Thyroid gland (tissue), 4 donors: ENCODE measurements at places on chromosomes 7 and 10.

DNA sequence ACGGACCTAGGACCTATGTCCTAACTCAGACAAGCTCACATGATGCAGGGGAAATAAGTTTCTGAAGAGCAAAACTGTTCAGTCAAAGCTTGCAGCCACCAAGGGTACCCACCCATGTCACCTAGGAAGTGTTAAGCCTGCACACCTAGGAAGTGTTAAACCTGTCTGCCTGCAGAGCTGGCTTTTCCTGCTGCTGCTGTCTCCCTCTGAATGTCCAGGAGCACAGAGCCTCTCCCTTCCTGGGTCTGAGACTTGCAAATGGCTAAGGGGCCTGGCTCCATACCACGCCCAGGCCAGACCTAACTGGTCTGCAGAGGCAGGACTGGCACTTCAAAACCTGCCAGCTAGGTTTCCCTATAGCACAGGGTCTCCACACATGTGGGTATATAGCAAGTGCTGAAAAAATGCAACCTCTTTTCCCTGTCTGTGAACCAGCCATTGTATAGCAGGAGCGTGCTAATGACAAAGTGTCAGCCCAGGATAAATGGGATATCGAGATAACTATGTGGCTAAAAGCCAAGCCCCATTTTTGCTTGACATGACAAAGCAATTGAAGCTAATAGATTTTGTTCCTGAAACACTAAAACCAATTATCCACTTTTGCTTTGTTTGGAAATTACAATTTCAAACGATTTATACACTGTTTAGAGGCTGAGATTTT lies 1.5 kb downstream of the GDF2 start:
- no peak for DNase-seq

- DNase-seq, result no peak
Observed at GRCh38 chr7:28533267-28533666, 120.9 kb downstream of the CREB5 start.

DNA sequence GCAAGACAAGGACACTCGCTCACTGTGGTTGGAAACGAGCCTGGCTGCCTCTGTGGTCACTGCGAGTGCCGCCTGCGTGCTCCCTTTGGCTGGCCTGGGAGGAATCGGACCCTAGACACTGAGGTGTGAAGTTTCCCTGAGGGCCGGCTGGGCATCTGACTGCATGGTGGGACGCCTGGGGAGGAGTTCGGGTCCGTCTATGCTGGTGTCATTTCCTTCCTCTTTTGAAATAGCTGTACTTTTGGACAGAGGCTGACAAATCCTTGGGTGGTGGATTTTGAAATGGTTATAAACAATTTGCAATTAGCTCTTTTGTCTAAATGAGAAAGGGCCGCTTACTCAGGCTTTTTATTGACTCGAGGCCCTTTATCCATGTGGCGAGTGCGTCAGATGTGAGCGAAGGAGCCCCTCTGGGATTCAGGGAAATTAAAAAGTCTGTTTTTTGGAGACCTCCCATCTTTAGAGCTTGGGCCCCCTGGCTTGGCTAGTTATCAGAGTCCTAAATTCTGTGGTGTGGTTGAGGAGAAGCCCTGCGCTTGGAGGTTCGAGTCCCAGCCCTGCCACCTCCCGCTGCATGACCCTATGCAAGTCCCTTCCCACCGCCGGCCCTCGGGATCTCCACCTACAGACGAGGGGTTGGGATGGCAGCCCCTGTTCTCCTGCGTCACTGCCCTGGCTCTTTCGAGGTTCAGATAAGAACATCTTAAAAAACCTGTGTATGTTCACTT lies 147.1 kb downstream of the RGS10 start:
- DNase-seq, result no peak

GRCh38 chr10:5591336-5591824 lies 66.6 kb downstream of the CALML3 start:
- no peak for DNase-seq
